ENCODE measurements at places on chromosomes 1 and 21.

DNA sequence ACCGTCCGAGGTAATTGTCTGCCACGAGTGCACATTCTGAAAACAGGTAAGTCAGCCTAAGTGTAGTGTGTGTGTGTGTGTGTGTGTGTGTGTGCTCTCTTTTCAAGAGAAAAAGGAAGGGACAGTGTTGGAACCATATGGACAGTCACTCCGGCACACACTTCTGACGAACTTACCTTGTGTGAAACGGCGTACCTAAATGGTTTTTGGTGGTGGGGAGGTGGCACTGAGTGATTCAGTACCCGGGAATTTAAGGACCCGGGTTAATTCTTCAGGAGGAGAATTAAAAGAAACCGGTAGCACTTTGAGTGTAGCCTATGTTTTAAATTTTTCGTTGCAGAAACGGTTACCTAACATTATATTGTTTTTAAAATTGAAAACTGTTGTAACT, 286 bp downstream of the ODR4 start:
- DNase-seq: no peak

- DNase-seq: no peak
These were observed 11.8 kb upstream of the KIAA0040 start for GRCh38 chr1:175204330-175204729.

- no peak for DNase-seq
These were observed 71.6 kb downstream of the RD3 start for GRCh38 chr1:211420389-211420788.

GRCh38 chr1:66253330-66253921, 280.5 kb upstream of the SGIP1 start:
- peak; percentile 45 for DNase-seq

DNA sequence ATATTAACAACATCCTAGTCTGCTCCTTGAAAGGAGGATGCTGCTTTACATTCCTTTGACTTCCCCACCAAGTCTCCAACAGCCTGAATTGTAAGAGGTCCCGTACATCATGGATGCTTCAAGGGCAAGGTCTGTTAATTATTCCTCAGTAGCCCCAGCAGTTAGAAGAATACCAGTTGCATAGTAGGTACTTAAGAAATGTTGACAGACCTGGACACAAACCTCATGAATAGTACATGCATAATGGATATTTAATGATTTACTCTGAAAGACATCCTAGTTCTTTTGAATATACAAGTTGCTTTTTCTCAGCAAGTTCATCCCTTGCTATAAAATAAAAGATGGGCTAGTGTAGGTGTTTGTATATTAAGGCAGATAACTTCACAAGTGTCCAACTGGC, 112.1 kb upstream of the DPYD start:
- no peak for DNase-seq

DNA sequence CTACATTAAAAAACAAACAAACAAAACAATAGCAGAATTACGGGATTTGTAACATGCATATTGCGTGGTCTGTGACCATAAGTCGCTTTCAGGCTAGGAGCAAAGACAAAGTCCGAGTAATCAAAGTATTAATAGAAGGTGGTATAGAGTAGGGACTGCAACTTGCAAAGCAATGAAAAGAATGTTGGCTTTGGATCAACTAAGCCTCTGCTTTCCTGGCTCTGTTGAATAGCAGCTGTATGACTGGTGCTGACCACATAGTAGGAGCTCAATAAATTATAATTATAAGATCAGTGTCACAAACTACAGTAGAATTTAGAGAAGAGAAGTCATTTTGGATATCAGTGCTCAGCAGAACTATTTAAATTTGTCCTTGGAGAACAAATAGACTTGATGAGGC, 586.4 kb downstream of the DPYD start:
- no peak for DNase-seq

- DNase-seq: no peak
These were observed 47.5 kb upstream of the LPAR3 start for GRCh38 chr1:84940481-84940880.

GRCh38 chr1:244448279-244449036, 3.3 kb downstream of the ADSS2 start:
- no peak for DNase-seq

- DNase-seq: no peak
These were observed 38.9 kb downstream of the EIF2D start for GRCh38 chr1:206573319-206573718.

DNA sequence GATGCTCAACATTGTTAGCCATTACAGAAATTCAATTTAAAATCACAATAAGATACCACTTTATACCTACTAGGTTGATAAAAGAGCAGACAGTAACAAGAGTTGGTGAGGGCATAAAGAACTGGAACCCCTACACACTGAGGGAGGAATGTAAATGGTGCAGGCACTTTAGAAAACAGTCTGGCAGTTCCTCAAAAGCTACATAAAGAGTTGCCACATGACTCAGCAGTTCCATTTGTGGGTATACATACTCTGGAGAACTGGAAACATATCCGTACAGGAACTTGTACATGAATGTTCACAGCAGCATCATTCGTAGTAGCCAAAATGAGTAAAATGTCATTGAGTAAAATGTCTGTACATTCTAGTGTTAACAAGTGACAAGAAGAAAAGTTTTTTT, 17.0 kb downstream of the NSL1 start:
- DNase-seq: no peak

DNA sequence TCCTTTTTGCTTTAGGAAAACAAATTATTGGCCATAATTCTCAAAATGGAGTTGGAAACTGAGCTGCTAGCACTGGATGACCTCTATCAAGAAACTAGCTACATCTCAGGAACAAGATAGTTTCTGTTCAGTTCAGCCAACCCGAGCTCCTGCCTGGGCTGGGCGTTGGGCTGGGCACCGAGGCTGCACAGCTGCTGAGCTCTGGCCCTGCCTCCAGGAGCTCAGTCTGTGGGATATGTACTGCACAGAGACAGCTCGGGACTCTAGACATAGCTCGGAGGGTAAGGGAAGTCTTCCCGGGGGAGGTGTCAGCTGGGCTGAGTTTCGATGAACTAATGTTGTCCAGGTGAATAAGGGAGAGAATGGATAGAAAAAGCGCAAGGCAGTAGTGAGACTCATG, 24.5 kb upstream of the SLC1A7 start:
- DNase-seq: no peak

GRCh38 chr1:78619803-78620579, at the start of gene IFI44L:
Gene IFI44L, plus strand, starts transcription at chr1:78620448. Its CDS starts 7,468 bp downstream, at chr1:78627916.
- peak; percentile 57 for DNase-seq

- DNase-seq: no peak
These were observed 123.4 kb upstream of the KCNK1 start for GRCh38 chr1:233490488-233490887.

DNA sequence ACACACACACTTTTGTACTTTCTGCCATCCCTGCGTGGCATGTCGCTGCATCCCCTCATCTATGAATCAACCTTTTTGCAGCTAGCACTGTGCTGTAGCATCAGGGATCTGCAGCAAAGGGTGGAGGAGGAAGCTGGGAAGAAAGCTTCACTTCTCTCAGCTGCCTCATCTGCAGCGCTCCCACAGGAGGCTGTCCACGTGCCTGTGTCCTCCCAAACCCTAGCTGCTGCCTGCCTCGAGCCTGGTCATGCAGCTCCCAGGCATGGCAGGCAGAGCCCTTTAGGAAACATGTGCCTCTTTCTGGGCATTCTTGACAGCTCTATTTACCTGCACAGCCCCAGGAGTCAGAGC, 262.1 kb upstream of the SGIP1 start:
- peak; percentile 63 for DNase-seq

DNA sequence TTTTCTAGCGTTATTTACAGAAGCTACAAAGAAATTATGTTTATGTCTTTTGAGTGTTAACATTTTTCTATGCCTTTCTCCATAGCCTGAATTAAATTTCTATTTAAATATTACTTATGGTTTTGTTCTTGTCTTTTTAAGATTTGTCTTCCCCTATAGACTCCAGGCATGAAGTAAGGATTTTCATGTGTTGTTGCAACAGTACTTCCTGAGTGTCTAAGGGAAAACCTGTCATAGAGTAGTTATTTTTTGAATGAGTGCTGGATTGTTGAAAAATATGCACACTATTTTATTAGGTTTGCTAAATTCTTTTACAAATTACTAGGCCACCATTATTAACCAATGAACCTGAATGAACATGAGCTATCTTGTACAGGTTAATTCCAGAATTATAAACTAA, 27.1 kb downstream of the SAMSN1 start:
- no peak for DNase-seq

- DNase-seq: no peak
These were observed 82.5 kb downstream of the EDEM3 start for GRCh38 chr1:184672013-184672726.

DNA sequence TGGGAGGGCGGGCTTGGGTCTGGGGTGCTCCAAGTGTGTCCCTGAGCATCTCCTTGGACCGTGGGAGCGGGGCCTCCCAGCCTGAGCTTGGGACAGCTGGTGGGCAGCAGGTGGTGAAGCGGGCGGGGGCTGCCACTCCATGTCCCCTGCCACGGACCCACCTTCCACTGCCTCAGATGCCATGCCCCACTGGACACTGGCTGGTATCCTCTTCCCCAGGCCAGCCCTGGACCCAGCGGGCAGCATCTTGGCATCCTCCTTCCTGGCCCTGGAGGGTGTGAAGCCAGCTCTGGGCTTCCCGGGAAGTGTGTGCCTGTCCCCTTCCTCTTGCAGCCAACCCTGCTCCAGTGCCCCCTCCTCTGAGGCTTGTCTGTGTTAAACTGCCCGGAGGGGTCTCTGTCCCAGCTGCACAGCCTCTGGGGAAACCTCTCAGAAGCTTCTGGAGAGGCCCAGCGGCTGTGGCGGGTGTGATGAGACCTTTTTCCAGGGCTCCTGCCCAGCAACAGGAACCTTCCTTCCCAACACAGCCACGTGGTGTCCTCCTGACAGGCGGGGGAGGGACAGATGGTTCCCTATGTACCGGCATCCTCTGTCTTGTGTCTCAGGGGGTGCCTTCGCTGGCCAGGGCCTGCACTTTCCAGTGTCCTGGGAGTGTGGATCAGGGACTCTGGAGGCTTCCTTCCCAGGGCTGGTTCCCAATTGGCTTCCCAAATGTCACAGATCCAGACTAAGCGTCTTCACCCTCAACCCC, 81.6 kb upstream of the DISP3 start:
- DNase-seq: no peak

- DNase-seq: no peak
These were observed 36.1 kb upstream of the IVNS1ABP start for GRCh38 chr1:185353124-185353523.

- DNase-seq: peak; percentile 38
These were observed 41.8 kb upstream of the SLC16A1 start for GRCh38 chr1:112997781-112998180.

- DNase-seq: peak; percentile 30
These were observed at the start of gene PTGER3 for GRCh38 chr1:71047635-71048607. Gene PTGER3, minus strand, starts transcription at chr1:71047816. Its CDS starts 239 bp downstream, at chr1:71047577.

DNA sequence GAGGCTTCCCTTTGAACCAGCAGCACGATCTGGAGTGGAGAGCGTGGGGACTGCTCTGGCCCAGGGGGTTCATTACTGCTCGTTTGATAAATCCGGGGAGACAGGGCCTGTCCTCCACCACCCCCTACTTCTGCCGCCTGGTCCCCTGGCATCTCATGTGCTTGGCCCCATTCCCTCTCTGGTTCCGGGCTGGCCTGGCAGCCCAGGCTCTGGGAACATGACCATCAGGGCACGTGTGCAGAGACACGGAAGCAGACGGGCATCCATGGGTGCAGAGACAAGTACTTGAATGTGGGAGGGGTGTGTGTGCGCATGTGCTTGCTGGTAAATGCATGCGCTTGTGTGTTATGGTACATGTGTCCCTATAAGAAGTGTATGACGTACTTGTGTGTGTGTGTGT, 75.5 kb downstream of the KIRREL1 start:
- no peak for DNase-seq

DNA sequence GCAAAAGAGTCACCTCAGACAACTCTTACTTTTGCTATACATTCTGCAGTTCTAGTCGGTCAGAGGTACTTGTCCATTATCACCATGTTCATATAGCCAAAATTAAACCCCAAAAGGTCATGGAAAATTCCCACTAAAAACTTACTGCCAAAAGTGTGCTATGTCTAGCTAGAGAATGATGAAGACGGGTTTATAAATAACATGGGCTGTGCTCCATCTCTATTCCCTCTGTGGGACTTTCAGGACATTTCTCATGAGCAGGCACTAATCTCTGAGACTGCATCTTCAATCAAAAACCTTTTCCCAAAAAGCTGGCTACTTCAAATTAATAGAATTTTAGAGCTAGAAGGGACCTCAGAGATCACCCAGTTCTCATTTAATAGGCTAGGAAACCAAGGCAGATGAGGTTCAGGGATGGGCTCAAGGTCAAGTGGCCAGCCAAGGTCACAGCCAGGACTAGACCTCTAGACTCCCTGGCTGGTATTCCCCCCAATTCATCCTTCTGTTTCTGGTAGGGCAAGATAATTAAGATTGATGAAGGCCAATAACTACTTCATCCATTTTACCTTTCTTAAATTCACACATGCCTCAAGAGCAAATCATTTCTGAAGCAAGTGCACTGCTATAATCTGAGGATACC, 21.0 kb upstream of the MOB3C start:
- DNase-seq: no peak

- no peak for DNase-seq
These were observed 1.2 kb upstream of the MKNK1 start for GRCh38 chr1:46605232-46605631.

GRCh38 chr1:78358165-78358564, 132.6 kb upstream of the PTGFR start:
- DNase-seq: no peak

GRCh38 chr1:178579562-178579961, 66.7 kb downstream of the TEX35 start:
- no peak for DNase-seq

DNA sequence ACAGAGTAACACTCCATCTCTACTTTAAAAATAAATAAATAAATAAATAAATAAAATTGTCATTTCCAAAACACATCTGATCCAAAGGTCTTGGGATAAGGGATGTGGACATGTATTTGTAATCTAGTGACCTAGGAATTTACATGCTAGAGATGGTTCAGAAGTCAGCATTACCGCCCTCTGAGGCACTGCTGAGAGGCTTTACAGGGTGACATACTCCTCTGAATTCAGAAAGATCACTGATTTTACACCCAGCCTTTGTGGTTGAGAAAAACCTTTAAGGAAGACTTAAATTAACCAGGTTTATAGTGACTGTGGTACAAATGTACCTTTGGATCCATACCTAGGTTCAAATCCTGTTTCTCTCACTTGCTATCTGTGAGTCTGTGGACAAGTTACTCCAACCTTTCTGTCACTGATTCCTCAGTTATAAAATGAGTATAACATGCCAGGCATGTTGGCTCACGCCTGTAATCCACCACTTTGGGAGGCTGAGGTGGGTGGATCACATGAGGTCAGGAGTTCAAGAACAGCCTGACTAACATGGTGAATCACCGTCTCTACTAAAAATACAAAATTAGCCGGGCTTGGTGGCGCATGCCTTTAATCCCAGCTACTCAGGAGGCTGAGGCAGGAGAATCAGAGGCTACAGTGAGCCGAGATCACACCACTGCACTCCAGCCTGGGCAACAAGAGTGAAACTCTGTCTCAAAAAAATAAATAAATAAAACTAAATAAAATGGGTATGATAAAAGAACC, 20.1 kb downstream of the OSBPL9 start:
- DNase-seq: no peak

GRCh38 chr1:168079761-168080160, 57.0 kb downstream of the GPR161 start:
- DNase-seq: no peak
